ENCODE measurements at places on chromosomes 13 and 19. TPM values are rescaled to one million over a fixed set of nuclear protein-coding genes. Genes with fewer than 3 reads are reported as not detected.

EPSTI1 gene
- total RNA-seq = 2.3 TPM

MBD3L3 gene
- total RNA-seq = not detected

NTN5 gene
- not detected for total RNA-seq

ZNF837 gene
- 3.7 TPM for total RNA-seq

CABP5 gene
- total RNA-seq = not detected

LGALS13 gene
- total RNA-seq = not detected

SPACA4 gene
- total RNA-seq = not detected

ZNF446 gene
- 3.2 TPM for total RNA-seq

ZNF28 gene
- total RNA-seq = 14.0 TPM

CEACAM1 gene
- 10.9 TPM for total RNA-seq

GPR12 gene
- not detected for total RNA-seq

TNNT1 gene
- 0.51 TPM for total RNA-seq

GJB2 gene
- total RNA-seq = not detected
